T-cell (primary cell): ENCODE measurements at places on chromosomes 4 and X.

GRCh38 chr4:80425124-80426100, 89.9 kb downstream of the CFAP299 start:
- DNase-seq = no peak

GRCh38 chr4:173091362-173091761, 77.2 kb upstream of the GALNT7 start:
- DNase-seq = no peak

GRCh38 chrX:148664995-148665394, 164.6 kb downstream of the AFF2 start:
- DNase-seq = no peak

GRCh38 chr4:158050942-158051341, 121.9 kb downstream of the GASK1B start:
- DNase-seq = no peak

- DNase-seq = no peak
Observed at GRCh38 chrX:133587818-133588217, 172.5 kb upstream of the GPC4 start.

GRCh38 chr4:53563824-53564223, 27.5 kb downstream of the LNX1 start:
- DNase-seq = no peak

- no peak for DNase-seq
Observed at GRCh38 chrX:120753413-120754251, 122.0 kb downstream of the CT47B1 start.

DNA sequence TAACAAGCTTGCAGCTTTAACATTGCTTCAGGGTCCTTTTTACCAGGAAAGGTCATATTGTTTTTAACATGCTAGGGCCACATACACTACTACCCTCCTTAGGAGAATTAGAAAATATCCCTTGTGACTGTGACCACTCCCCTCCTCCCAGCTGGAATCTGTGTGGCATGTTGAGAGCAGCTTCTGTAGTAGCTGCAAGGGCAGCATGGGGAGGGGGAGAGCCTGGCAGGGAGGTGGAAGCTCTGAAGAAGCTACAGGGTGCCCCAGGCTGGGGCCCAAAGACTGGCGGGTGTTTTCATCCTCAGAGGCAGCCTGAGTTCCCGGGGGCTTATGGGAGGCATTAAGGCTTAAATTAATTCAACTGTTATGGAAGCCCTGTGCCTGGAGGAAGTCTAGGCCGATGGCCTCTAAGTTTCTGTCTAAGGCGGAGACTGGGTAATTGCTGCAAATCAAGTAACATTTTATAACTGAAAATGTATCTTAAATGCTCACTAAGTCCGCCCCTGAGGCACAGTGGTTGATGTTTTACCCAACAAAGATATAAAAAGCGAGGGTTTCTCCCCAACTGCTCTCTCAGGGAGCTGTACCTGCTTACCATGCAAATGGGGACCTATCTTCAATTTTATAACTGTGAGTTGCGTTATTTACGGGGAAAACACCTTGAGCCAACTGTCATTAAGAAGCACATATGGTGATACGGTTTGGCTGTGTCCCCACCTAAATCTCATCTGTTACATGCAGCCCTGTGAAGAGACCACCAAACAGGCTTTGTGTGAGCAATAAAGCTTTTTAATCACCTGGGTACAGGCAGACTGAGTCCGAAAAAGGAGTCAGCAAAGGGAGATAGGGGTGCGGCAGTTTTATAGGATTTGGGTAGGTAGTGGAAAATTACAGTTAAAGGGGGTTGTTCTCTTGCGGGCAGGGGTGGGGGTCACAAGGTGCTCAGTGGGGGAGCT, 37.4 kb upstream of the STS start:
- DNase-seq = no peak

- no peak for DNase-seq
Observed at GRCh38 chrX:50736656-50737055, 77.3 kb downstream of the SHROOM4 start.

DNA sequence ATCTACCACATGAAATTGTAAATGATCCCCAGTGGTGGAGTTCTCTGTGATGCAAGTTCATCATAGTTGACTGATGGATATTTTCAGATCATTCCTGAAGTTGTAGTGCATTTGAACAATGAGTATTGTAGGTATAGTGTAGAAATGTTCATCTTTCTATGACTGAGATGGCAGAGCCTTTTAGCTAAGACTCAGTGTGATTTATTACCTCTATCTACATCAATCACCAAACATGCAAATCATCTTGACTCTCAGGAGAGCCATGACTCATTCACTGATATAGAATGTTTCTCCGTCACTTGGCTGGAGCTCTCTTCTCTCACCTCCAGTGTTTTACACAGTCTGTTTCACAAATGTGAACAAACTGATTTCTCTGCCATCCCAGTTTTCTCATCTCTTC, 392.6 kb downstream of the IL1RAPL1 start:
- DNase-seq = no peak

- no peak for DNase-seq
Observed at GRCh38 chr4:107432451-107432850, 287.6 kb downstream of the PAPSS1 start.

- no peak for DNase-seq
Observed at GRCh38 chrX:46553935-46554334, 8.7 kb upstream of the ZNF674 start.

DNA sequence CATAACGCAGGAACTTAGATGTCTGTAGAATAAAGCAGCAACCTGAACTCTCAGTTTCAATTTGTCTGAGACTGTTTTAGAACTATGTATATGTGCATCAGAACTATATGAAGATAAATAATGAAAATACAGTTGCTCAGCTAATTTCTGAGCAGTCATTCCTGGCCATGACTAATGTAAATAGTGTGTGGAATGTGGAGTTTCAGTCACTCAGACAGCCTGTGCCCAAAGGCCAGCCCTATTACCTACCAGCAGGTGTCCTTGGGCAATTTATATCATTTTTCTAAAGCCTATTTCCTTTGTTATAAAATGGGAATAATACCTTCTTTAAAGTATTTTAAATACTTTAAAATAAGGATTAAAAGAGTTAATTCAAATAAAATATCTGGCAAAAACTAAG, 56.0 kb upstream of the RELL1 start:
- no peak for DNase-seq

DNA sequence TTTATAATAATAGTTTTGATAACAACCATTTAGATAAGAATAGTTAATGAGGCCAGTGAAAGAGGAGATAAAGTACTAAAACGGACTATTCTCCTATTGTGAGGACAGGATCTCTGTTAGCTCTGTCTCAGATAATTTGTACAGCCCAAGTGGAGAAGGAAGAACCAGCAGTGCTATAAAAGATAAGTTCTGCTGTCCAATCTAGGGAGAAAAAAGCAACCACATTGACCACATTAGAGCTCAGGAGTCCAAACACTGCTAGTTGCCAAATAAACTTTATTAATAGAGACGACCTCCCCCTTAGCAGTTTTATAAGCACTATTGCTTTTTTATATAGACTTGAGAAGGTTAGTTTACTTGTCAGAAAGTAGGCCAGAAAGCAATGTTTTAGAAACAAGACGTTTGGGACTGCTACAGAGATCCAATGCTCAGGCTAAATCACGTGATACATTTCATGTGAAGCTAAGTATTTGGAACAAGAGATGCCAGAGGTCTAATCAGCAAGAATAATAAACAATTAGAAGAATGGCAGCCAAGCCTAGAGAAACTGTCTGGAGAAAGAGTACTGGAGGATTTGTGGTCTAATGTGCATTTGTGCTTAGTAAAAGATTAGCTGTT, 15.9 kb downstream of the IL15 start:
- DNase-seq = no peak

- peak; percentile 45 for DNase-seq
Observed at GRCh38 chrX:103607364-103608305, at the start of gene TCEAL3. Gene TCEAL3 (plus strand): TSS chrX:103607963. CDS start chrX:103609065, 1,102 bp downstream.

DNA sequence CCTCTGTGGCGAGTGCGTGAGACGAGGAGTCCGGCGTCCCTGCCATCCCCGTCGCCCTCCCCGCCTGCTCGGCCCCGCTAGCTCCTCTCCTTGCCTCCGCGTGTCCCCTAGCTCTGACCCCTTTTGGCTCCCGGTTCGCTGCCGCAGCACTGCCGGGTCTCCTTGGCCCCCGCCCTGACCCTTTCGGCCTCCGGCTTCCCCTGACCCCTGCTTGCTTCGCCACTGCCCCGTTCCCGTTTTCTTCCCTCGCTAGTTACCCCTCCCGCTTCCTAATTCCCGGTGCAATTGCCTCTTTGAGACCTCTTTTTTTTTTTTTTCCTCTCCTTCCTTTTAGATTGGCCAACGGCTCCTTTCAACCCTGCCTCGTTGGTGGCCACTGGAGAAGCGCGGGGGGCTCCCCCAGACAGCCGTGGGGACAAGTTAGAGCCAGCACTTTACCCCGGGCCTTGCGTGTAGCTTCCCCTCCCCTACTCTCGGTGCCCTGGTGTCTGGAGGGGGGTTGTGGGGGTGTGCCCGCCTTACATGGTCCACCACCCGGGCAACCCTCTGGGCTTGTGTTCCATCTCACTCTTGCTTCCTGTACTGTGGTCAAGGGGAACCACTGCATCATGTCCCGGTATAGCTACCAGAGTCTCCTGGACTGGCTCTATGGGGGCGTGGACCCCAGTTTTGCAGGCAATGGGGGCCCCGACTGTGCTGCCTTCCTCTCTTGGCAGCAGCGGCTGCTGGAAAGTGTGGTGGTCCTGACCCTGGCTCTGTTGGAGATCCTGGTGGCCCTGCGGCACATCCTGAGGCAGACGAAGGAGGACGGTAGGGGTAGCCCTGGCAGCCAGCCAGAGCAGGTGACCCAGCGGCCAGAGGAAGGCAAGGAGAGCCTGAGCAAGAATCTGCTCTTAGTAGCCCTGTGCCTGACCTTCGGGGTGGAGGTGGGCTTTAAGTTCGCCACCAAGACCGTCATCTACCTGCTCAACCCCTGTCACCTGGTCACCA, 548 bp downstream of the TMEM164 start:
- no peak for DNase-seq

DNA sequence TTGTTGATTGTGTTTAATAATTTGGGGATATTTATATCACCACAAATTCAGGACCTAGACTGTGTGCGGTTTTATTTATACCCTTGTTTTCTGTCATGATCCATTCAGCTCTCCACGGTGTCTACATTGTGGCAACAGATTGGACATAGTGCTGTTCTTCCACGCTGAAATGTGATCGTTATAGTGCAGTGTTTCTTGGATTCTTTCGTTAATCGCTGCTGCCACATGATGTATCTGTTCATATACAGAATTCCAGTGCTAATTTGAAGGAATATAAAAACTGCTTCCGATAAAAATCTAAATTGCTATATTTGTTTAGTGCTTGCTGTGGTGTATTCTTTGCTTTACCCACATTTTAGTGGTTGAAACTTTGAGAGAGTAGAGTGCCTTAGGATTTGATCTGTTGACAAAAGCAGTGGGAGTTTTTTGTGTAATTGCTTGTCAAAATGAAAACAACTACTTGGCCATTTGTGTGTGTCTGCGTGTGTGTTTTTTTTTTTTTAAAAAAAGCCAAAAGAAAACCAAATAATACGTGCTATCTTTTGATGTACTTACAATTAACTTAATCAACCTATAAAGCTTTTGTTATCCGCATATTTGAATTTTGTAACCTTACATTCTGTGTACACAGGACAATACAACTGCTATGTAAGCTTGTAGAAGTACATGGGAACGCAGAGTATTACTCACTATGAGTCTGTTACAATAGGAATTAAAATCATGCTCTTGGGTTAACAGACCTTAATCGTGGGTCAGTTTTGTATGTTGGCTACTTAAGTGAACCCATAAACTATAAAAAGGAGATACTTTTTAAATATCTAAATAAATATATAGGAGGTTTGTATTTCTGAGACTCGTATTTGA, 353.3 kb downstream of the ARHGAP24 start:
- no peak for DNase-seq

DNA sequence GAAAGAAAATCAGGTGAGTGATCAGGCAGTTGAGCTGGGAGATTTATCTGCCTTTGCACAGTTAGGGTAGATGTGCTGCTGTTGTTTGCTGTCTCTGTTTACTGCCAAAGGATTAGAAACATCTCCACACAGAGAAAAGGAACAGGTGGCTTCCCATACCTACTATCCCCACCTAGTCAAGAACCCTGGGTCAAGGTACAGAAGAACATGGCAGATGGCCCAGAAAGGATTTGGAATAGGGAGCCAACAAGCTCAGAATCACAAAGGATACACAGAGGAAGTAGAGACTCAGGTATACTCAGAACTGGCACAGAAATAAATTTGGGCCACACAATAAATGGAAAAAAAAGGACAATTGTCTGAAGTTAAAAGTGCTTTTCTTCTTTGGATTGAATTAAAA, 64.3 kb downstream of the TIGD2 start:
- no peak for DNase-seq

GRCh38 chrX:154300816-154301215, 5.2 kb downstream of the TKTL1 start:
- no peak for DNase-seq

GRCh38 chr4:41646862-41647261, 101.7 kb downstream of the PHOX2B start:
- no peak for DNase-seq

GRCh38 chr4:78299565-78299972, 242.4 kb downstream of the FRAS1 start:
- DNase-seq = no peak

DNA sequence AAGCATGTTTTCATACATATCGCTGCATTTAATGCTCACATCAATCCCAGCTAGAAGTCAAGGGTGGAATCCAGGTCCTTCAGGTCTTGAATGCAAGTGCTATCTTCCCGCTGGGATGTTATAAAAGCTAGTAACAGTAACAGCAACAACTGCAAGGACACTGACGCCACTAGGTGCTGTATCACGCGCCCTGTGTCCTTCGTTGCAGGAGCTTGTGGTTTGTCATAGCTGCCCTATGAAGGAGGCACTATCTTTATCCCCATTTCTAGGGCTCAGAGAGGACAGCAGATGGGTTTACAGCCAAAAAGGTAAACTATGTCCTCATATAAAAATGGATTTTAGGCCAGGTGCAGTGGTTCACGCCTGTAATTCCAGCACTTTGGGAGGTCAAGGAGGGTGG, 202.9 kb downstream of the NSUN7 start:
- DNase-seq = no peak

- no peak for DNase-seq
Observed at GRCh38 chr4:158182736-158183135, 9.9 kb upstream of the GASK1B start.

GRCh38 chrX:22389556-22390179, 117.0 kb downstream of the CBLL2 start:
- DNase-seq = no peak

DNA sequence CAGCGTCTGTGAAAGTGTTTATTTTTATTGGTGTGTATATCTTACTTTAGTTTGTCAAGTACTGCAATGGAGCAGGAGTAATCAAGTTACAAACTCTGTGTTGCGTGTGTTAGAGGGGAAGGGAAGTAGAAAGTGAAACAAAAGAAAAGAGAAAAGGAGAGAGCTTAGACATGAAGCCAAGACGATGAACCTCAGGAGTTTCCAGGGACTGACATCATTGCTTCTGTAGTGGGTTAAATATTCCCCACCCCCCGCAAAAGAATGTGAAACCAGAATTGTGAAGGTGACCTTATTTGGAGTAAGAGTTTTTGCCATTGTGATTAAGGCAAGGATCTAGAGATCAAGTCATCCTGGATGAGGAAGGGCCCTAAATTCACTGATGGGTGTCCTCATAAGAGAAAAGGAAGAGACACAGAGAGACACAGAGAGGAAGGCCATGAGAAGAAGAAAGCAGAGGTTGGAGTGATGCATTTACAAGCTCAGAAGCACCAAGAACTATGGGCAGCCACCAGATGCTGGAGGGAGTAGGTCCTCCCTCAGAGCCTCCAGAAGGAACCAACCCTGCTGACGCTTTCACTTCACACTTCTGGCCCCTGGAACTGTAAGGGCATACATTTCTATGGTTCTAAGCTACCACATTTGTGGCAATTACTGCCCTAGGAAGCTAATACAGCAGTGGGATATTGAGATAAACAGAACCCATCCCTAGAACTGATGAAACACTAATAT, 173.6 kb upstream of the SFRP2 start:
- no peak for DNase-seq
